ENCODE measurements at places on chromosomes 3 and 15.

- peak; percentile 71 for DNase-seq
These were observed 45.7 kb downstream of the WDR76 start for GRCh38 chr15:43872416-43873020.

DNA sequence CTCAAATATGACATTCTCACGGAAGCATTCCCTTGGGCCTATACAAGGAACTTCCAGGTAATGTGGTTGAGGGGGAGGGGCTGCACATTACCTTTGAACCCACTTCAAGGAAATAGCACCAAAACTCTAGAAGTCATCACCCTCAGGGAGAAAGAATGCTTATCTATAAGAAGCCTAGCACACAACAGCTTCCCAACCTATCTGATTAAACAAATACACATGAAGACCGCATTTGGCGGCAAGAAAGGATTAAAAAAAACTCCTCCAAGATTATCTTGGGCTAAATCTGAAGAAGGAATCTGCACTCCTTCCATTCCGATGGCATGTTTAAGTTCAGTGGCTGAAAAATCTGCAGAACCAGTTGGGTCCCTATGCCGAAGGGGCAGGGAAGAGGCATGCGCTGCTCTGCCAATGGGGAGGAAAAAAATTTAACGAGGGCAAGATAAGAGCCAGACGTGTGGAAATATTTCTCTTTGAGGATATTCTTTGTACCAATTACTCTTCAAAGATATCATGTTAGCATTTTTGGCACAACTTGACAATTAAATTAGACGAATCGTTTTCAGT, 82.0 kb upstream of the WNT5A start:
- no peak for DNase-seq

DNA sequence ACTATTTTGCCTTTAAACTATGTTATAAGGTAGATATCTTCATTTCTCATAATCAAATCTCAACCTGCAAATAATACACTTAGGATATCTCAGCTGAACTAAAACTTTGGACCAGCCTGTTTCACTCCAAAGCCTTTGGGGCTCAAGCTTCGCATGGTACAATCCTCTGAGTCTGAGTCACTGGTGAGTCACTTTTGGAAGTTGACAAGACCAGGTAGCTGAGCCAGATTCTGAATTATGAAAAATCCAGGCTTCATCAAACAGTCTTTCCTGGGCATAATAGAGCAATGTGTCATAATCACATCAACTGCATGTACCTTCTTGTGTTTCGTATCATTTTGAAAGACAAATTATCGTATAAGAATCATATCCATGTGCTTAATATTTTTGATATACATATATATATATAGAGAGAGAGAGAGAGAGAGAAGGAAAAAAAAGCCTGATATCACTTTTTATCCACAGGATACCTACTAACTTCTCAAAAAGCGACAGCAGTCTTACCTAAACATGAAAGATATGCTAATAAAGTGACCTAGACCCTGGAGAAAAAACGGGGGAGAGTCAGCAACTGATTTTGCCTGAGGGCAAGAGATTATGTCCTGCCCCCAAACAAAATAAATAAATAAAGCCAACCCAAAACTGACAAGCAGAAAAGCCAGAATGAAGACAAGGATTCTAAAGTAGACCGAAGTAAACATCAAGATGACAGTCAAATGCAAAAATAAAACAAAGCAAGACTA, 263.9 kb upstream of the TGFBR2 start:
- DNase-seq, result peak; percentile 95

- DNase-seq, result no peak
These were observed 174.6 kb upstream of the TBL1XR1 start for GRCh38 chr3:177371888-177372287.

- no peak for DNase-seq
These were observed 476.9 kb downstream of the NR2F2 start for GRCh38 chr15:96807361-96807760.

GRCh38 chr3:188788621-188789081, 383.1 kb upstream of the TPRG1 start:
- DNase-seq, result peak; percentile 98

- peak; percentile 37 for DNase-seq
These were observed 483 bp downstream of the MEX3B start for GRCh38 chr15:82045179-82045891.

DNA sequence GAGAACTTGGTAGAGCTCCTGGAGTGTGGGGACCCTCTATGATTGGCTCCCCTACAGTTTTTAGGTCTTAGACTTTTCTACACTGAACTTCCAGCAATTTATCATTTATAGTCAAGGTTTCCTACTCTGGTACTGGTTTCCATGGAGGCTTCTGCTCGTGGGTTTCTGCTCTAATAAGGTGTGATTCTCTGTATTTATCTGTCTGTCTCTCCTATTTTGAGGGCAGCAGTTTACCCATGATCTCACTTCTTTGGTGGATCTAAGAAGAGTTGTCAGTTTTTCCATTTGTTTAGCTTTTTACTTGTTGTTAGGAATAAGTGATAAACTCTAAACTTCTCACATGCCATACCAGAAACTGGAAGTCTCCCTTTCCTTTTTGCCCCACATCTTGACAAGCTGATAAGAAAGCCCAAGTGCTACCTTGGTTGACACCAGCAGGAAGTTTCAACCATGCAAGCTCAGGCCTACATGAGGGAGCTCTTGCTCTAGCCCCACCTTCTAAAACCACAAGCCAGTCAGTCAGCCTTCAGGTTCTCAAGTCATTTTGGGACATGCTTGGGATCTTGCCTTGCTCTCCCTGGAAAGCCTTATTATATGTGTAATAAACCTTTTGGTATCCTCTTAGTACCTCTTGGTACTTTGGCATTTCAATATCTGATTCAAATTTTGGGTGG, 10.0 kb downstream of the TIMMDC1 start:
- no peak for DNase-seq

GRCh38 chr3:66778777-66779176, 219.3 kb upstream of the KBTBD8 start:
- DNase-seq, result no peak

DNA sequence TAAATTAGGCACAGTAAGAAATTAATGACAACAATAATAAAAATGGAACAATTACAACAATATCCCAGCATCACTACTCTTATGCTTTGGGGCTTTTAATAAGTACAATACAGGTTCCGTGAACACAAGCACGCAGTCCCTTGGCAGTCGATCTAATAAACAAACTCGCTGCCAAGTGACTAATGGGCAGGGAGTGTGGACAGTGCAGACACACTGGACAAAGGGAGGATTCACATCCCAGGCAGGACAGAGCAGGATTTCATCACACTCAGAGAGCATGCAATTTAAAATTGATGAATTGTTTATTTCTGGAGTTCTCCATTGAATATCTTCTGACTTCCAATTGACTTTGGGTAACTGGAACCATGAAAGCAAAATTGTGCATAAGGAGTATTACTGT, 524.1 kb upstream of the CFAP20DC start:
- DNase-seq, result peak; percentile 11

DNA sequence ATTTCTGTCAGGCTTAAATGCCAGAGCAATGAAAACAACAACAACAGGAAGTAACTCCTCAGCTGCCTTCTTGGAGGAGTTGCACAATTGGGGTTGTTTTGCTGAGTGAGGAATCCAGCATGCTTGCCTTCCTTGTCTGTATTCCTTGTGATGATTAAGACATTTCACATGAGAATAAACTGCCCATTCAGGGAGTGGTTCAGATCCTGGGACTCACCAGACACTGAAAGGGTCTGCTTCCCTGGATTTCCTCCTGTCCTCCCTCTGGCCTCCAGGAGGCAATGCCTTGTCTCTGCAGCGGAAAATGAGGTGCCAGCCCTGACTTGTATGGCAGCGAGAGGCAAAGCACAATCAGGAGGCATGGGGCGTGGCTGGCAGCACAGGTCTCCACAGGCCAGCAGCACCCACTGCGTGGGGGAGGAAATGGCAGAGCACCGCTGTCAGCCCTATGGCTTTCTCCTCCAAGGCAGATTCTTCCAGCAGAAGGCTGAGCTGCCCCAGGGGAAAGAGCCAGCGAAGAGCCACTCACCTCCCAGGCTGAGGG, 41.5 kb downstream of the RBP2 start:
- DNase-seq, result peak; percentile 39

- DNase-seq, result no peak
These were observed 4.0 kb upstream of the ZNF639 start for GRCh38 chr3:179318876-179319275.

- DNase-seq, result no peak
These were observed 662 bp upstream of the GLCE start for GRCh38 chr15:69159805-69160140.

DNA sequence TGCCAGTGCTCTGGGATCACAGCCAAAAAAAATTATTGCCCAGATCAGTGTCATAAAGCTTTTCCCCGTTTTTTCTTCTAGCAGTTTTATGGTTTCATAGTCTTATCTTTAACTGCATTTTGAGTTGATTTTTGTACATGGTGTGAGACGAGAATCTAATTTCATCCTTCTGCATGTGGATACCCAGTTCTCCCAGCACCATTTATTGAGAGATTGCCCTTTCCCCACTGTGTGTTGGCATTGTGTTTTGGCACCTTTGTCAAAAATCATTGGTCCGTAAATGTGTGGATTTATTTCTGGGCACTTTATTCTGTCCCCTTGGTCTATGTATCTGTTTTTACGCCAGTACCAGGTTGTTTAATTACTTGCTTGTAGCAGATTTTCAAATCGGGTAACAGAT, 122.8 kb downstream of the TAFA4 start:
- no peak for DNase-seq

DNA sequence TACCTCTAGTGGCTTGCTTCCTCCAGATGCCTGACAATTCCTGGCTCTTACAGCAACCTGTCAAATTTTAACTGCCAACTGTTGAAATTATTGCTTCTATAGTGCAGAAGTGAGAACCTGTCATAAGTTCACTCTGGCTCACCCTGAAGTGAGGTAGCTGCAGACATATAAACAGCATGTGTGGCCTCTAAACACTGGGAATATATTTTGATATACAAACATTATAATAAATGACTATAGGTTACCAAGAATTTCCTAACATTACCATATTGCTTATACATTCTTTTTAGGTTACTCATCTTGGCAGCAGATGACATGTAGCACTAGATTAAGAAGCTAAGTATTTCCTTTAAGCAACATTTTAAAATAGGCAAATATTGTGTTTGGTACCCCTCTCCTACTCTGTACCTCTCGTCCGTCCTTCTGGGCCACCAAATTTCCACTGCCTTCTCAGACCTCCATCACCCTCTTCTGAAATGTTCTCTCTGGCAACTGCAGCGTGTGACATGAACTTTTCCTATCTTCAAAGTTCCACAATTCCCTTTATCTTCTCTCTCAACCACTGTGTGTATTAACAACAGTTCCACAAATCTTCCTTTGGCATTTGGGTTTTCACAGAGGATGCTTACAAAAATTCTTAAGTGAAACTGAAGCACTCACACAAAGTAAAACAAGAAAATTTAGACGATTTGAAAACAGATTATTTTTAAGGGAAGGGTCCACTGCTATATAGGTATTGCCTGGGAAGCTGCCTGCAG, 15.3 kb upstream of the XXYLT1 start:
- DNase-seq, result peak; percentile 78

All from fibroblast of skin of right quadriceps (primary cell).